Activated naive CD4-positive, alpha-beta T cell treated with anti-CD3 and anti-CD28 coated beads, Interleukin-2, amount 10 ng/mL, durations not matched to agents 7 days and 5 days (primary cell): ENCODE measurements at places on chromosomes 13 and 19.
A peak's percentile ranks its signal among the peaks of the same experiment; 100 is the strongest.

DNA sequence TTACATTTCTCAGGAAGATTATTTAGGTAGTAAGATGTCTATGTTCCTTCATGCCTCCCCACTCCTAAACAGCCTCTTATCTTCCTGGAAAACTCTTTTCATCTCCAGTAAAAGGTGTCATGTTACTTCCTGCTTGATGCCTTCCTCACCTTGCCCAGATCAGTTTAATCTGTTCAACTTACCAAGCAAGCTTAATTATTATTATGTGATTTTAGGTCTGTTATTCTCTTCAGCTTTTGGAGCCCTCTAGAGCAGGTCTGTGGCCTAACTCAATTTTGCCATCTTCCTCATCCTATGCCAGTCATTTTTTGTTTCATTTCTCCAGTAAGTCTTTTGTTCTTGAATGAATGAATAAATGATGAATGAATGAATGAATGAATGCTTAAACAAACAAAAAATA is 528.4 kb downstream of the DCT start:
- no peak for DNase-seq

DNA sequence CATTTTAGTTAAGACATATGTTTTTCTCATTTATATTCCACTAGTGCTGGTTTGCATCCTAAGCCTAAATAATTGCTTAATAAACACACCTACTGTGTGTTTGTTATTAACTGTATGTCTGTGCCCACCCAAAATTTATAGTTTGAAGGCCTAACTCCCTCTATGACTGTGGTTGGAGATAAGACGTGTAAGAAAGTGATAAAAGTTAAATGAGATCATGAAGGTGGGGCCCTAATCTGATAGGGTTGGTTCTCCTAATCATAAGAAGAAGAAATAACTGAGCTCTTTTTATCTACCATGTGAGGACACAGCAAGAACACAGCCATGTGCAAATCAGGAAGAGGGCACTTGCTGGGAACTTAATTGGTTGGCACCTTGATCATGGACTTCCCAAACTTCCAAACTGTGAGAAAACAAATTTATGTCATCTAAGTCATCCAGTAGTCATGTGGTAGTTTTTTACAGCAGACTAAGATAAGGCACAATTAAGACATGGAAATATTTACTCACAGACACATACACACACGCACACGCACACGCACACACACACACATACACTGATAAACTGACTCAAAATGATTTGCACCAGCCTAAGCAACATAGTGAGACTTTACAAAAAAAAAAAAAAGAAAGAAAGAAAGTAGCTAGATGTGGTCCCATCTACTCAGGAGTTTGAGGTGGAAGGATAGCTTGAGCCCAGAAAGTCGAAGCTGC is 662.1 kb downstream of the PCDH9 start:
- no peak for DNase-seq

- no peak for DNase-seq
Measured at GRCh38 chr13:97367016-97367822, 66.8 kb upstream of the RAP2A start.

DNA sequence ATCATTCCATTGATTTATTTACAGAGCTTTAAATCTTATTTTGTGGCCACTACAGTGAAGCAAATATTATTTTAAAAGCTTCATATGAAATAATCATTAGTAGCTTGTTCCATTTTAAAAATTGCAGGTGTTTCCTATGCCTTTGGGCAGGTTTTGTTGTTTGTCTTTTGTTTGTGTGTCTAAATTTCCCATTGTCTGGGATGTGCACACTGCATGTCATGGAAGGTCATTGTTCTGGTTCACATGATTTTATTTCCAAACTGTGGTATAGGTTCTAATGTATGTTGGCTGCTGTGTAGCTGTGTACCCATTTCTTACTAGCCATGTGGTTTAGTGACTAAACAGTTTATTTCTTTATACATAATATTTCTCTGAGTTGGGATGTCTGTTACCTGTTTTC is 65.6 kb downstream of the COL4A2 start:
- no peak for DNase-seq

GRCh38 chr19:41447732-41448332 is 4.9 kb downstream of the ERICH4 start:
- DNase-seq: no peak

GRCh38 chr13:99339736-99340397 is 32.7 kb upstream of the GPR183 start:
- no peak for DNase-seq

GRCh38 chr19:40862785-40863184 is 12.5 kb upstream of the CYP2A6 start:
- no peak for DNase-seq

DNA sequence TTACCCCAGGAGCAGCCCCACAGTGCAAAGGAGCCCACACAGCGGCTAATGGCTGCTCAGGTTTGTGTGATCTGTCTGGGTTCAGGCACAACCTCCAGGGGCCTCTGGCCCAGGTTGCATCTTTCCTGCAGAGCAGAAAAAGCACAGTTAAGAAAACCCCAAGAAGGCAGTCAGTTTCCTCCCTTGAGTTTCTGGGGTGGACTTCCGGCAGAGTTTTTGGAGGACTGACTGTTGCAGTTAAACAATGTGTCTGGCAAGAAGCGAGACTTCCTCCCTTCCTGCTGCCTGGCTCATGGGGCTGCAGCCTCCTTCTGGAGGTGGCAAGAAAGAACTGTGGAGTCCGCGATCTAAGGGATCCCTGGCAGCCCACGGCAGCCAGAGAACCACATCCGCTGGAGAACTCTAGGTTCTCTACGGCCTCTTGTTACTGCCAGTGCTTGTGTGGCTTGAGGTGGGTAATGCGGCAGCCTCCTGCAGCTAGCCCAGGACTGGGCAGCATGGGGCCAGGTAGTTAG is 114.4 kb downstream of the ZDHHC20 start:
- DNase-seq: peak; percentile 68

- DNase-seq: no peak
Measured at GRCh38 chr13:60663788-60664187, 266.8 kb downstream of the TDRD3 start.

DNA sequence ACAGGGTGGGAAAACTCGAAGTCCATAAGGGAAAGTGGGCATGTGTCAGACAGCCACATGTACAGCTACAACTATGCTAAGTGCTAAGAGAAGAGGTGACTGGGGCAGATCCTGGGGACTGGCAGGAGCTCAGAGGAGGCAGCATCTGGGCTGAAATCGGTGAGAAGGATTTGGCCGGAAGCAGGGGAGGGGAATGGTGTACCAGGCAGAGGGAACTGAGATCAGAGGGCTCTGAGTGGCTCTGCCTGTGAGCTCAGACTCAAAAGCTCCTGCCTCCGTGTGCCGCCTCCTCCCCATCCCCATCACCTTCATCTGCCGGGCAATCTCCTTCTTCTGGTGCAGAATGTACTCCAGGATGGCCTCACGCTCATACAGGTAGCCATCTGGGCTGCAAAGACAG is 21.8 kb downstream of the NOSIP start:
- DNase-seq: peak; percentile 77

GRCh38 chr19:9793071-9793591 is 24.6 kb upstream of the ZNF846 start:
- peak; percentile 78 for DNase-seq

DNA sequence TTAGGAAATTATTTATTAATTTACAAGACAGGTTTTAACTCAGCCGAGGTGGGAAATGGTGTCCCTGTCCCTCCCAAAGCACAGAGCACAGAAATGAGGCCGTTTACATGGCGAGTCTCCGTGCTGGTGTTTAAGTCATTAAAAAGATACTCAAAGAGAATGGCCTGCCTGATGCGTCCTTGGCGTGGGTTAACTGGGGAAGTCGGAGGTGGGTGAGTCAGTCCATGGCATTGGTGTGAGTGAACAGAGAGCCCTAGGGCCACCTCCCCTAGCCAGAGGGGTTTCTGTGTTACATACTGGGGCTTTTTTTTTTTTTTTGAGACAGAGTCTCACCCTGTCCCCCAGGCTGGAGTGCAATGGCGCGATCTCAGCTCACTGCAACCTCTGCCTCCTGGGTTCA is 3.9 kb downstream of the FEM1A start:
- DNase-seq: no peak

- DNase-seq: no peak
Measured at GRCh38 chr19:31906111-31906871, 439.1 kb upstream of the ZNF507 start.

DNA sequence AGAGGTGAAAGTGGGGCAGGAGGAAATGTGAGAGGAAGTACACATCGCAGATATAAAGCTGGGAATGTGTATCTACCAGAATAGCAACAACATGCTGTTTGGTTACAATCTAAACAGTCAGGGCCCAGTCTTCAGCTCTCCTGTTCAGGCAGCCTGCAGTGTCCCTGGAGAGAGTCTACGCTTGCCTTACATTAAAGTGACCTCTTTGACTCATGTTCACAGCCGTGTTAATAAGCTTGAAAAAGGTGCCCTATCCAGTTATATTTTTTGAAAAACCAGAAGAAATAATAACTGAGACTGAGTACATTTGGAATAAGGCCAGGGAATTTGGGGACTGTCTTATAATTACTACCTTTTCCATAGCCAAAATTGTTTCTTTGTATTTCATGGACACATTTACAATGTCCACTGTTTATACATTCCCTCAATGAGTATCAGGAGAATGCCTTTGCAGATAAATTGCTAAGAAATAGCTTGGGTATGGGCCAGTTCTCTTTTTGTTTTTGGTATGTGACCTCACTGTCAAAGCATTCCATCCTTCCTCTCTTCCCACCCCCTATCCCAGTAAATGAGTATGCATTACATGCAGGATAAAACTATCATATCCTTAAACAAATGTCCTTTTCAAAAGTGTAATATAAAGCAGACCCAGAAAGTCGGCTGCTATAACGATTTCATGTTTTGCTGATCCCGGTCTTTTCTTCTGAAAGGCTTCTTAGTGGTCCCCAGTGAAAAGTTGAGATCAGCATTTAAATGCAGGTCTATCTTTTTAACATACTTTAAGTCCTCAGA is 82.6 kb downstream of the PCDH9 start:
- DNase-seq: no peak

DNA sequence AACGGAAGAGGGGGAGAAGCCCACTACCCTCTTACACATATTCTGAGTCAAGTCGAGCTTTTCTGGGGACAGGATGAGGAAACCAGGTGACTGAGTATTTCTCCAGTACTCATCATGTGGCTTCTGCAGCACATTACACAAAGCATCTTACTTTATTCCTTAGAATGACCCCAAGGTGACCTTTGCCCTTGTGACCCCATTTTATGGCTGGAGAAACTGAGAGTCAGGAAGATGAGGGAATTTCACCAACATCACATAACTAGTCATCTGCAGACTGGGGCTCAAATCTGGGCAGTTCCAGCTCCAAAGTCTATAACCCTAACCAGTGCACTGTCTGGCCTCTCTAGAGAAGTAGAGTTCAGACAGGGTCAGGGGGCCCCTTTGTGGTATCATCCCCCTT is 707.0 kb downstream of the UQCRFS1 start:
- no peak for DNase-seq

DNA sequence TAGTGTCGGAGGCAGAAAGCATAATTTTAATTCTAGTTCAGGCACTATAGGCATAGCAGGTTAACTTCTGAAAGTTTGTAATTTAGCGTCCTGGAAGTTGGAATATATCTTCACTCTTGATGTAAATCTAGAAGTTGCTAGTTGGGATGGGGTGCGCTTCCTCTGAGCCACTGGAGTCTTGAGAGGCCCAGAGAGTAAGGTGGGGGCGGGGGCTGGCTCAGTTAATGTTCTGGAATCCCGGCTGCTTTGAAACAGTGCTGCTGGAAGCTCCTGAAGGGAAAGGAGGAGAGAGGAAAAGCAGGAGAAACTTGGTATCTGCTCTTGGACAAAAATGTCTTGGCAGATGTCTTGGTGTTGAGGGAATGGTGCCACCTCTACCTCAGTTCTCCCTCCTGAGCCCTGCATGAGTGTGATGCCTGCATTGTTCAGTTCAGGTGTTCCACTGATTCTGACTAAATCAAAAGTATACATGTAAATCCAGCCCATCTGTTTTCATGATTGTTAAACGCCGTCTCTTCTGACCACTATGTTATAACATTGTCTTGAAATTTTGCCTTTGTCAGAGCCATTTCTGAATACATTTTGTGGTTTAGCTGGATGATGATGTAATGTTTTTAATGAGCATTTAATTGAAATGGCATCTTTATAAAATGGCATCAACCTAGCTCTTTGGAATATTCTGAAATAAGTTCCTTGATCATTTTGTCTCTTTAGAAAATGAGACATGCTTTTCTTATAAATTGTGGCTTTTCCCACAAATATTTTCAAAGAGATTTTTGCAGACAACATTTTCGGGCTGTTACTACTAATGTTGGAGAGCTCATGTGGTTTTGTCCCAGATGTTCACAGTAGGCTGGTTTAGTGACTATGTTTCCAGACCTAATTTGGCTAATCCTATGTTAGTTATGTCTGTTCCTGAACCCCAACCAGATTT is 202.7 kb downstream of the SHISA2 start:
- no peak for DNase-seq

DNA sequence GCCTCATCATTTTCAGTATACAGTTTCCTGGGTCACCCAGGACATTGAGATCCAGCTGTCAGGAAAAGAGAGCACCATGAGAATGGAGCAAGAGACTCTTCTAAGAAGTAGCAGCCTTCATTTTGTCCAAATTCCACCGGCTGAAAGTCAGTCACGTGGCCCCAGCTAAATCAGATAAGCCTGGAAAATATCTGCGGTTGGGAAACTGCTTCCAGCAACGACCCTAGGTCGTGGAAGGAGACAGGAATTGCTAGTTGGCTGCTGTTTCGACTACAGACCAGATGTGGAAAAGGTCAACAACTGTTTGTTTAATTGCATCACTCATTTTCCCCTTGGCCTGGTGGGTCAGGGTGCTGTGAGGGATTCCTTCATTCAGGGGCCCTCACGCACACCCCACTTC is 107.0 kb downstream of the ZNF536 start:
- no peak for DNase-seq

DNA sequence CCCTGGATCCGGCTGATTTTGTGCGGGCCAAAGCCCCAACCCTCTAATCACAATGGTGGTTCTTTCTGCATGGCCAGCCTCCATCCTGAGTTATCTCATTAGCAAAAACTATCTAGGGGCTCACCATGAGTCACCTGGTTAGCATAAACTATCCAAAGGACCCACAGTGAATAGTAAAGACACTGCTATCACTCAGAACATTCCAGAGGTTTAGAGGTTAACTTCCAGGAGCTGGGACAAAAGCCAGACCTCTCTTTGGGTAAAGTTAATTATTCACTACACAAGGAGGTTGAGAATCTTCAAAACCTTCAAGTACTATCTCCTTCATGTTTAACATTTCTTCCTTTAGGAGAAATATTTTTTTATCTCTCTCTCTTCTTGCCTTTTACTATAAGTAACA is 18.8 kb upstream of the PPP5C start:
- no peak for DNase-seq

DNA sequence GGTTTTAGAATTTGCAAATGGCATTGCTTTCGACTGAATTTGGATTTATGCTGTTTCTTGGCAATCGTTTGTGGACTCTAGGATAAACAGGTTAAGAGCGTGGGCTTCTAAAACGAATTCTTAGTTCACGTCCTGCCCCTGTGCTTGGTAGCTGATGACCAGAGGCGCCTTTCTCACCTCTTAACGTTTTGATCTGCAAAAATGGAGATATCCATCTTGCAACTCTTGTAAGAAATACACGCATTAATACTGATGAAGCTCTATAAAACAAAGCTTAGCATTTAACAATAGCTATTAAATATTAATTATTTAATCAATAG is 580 bp upstream of the KATNAL1 start:
- DNase-seq: no peak

GRCh38 chr19:40687525-40688016 is 2.9 kb downstream of the NUMBL start:
- DNase-seq: no peak

- peak; percentile 94 for DNase-seq
Measured at GRCh38 chr19:1863638-1864479, 480 bp upstream of the KLF16 start.

- no peak for DNase-seq
Measured at GRCh38 chr19:58394821-58395219, 636 bp upstream of the RNF225 start.
